ENCODE measurements at places on chromosomes 7 and 10.

DNA sequence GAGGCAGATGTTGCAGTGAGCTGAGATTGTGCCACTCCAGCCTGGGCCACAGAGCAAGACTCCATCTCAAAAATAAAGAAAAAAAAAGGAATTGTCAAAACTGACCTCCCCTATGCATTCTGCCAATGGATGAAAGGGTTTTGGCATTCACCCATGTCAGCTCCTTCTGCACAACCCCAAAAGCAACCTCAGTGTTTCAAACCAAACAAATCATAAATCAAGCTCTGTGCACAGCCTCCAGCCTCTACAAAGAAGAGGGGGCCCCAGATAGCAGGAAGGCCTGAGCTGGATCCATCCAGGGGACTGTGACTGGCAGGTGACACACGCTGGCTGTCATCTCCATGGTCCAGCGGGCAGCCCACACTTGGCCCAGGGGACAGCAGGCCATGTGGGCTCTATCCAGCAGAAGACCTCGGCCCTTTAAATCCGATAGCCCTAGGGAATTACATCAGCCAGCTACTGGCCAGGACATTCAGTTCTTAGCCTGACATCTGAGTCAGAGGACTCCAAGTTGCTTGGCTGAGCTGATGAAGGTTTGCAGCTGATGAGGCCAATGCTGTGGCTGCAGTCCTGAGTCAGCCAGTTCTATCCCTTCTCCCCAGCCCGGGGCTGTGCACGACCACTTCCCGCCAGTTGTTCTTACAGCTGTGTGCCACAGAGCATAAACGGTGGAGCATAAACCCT, 52.0 kb upstream of the FIGNL1 start:
- DNase-seq, result no peak

GRCh38 chr10:86732771-86733170, 23.6 kb upstream of the BMPR1A start:
- no peak for DNase-seq

- no peak for DNase-seq
Observed at GRCh38 chr10:5971886-5972285, 5.5 kb downstream of the IL15RA start.

DNA sequence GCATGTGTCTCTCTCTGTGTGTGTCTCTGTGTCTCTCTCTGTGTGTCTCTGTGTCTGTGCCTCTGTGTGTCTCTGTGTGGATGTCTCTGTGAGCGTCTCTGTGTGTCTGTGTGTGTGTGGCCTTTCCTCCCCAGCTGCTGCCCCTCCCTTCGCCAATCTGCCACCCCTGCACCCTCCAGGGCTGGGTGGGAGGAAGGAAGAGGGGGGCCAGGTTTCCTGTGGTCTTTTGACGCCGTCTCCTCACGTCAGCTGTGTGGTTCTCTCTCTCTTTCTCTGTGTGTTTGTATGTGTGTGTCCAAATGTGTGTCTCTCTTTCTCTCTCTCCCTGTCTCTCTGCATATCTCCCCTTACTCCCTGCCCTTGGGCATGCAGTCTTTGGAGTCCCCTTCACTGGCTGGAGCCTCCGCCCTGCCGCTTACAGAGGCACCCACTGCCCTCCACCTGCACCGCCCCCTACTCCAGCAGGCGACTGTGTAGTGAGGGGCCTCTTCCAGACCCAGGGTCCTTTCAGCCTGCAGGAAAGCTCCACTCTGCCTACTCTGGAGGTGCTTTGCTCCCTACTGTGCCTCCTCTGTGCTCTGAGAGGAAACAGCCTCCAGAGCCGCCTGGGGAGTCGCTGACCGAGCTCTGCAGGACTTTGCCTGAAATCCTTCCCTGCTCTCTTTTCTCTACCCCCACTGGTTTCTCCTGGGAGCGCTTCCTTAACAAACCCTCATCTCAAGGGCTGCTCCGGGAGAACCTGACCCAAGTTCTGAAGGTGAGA, 44.2 kb upstream of the C10orf71 start:
- DNase-seq, result no peak

GRCh38 chr7:117134889-117135552, 181.7 kb downstream of the ST7 start:
- no peak for DNase-seq

- DNase-seq, result no peak
Observed at GRCh38 chr7:44959433-44959951, 19.3 kb downstream of the MYO1G start.

DNA sequence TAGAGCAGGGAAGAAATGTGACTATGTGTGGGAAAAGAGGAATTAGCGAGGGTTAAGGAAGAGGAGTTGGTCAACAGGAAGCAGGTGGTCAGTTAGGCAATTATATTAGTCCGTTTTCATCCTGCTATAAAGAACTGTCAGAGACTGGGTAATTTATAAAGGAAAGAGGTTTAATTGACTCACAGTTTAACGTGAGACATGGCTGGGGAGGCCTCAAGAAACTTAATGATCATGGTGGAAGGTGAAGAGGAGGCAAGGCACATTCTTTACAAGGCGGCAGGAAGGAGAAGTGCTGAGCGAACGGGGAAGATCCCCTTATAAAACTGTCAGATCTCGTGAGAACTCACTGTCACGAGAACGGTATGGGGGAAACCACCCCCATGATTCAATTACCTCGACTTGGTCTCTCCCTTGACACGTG, 35.0 kb downstream of the RAMP3 start:
- DNase-seq, result no peak

DNA sequence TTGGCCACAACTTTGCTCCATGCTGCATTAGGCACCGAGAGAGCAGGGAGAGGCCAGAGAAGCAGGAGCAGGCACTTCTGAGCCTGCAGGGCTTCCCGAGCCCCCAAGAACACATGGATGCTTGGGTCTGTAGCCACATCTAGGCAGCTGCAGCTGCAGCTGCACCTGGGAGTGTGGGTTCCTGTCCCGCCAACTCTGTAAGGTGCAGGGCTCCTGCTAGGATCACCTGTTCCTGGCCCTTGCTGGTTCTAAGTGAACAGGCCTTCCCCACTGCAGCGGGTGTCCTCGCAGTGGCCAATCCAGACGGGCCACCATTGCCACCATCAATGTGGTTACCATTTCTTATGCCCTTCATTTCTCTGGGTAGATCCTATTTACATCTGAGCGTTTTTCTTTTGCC, 330.3 kb downstream of the AUTS2 start:
- DNase-seq, result no peak

- no peak for DNase-seq
Observed at GRCh38 chr10:122243550-122243949, 27.5 kb upstream of the BTBD16 start.

- DNase-seq, result no peak
Observed at GRCh38 chr10:78772986-78773530, 295.7 kb upstream of the ZMIZ1 start.

GRCh38 chr10:24974976-24975375, 22.6 kb upstream of the PRTFDC1 start:
- no peak for DNase-seq

GRCh38 chr10:1293157-1293556, 237.0 kb downstream of the WDR37 start:
- DNase-seq, result no peak

GRCh38 chr7:20249376-20249775, 32.2 kb upstream of the MACC1 start:
- DNase-seq, result no peak

- DNase-seq, result no peak
Observed at GRCh38 chr10:125080984-125081383, 79.4 kb downstream of the CTBP2 start.

DNA sequence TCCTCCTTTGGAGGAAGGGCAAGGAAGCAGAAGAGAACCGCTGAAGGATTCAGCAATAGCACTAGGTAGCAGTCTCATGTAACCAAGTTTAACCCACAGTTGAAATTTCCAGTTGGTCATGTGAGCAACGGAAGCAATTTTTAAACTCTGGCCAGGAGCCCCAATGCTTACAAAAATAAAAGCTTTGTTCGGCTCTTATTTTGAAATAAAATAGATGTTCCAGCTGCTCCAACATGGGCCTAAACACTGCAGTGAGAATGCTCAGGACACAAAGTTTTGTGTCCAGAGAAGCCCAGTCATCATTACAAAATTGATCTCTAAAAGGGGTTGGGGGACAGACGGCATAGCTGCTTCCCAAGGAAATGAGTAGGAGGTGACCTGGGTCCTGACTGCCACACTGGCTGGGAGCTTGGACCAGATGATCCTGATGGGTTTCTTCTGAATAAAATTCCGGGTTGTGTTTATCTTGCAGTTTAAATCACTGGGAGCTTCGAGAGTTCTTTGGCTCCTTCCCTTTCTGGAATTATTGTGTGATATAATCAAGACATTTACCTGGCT, 452 bp upstream of the TMEM140 start:
- no peak for DNase-seq

DNA sequence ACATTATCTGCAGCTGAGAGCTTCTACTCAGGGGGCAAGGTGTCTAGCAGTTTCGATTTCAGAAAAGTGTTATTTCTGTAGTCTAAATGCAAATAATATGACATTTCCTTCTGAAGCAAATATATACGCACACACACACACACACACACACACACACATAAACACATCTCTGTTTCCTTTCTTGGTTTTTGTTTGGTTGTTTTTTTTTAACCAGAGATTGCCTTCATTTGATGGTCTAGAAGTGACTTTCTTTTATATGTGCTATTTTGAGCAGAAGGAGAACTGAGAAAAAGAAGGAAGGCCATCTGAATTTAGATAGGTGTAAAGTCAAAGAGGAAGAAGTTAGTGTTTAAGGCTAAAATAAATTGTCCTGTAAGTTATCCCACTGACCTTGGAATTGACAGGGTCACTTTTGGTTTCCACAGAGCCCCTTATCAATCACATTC, 142.2 kb downstream of the TRIL start:
- DNase-seq, result no peak

DNA sequence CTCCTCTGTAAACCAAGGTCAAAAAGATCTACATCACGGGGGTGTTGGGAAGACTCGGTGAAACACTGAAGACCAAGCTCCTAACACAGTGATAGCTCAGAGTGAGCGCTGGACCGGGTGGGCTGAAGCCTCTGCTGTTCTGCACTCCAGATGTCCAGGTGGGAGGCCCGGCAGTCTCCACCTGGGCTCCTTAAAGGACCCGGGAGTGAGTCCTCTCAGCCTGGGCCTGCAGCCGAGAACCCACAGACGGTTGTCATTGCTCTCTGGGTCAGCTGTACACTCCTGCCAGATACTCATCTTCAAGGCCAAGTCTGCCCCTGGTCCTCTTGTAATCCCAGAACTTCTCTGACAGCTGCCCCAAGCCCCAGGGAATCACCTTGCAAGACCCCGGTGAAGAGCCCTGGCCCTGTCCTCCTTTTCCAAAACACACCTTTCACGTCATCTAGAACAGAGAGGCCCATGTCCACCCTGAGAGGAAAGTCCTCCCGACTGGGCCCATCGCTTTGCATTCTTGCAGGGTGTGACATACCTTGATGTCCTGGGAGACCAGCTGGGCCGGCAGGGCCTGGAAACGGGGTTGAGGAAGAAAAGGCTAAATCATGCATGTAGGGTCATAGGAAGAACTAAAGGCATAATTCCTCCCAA, 43.7 kb downstream of the COL17A1 start:
- DNase-seq, result no peak

GRCh38 chr10:91124016-91124415, 96.4 kb upstream of the PCGF5 start:
- DNase-seq, result no peak

GRCh38 chr7:121557034-121557892, 161.2 kb upstream of the FAM3C start:
- DNase-seq, result no peak

DNA sequence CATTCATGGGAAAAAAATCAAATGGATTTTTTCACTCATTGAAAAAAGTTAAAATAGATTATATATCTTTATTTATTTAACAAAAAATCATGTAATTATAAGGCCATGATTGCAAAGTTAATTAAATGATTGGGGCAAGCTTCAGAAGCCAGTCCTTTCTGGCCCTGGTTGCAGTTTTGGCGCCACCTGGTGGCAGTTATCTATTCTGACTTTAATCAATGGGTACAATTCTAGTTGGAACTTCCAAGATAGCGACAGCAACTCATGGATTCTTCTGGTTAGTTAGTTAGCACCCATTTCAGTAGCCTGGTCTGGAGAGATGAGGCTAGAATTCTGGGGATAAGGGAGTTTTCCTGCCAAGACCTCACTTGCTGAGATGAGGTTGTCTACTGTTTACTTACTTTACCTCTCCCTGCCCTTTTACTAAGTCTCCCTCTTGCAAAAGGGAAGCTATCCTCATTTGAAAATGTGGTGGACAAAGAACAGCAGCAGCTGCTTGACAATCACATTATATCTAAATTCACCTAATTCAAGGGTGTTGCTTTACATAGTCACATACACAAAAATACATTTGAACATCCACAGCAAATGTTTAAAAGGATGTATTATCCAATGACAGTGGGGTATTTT, 42.3 kb downstream of the NOC3L start:
- DNase-seq, result peak; percentile 54

GRCh38 chr7:80379034-80379982, 132.6 kb downstream of the GNAT3 start:
- no peak for DNase-seq

GRCh38 chr7:99331002-99331401, 5.3 kb downstream of the ARPC1A start:
- no peak for DNase-seq

- no peak for DNase-seq
Observed at GRCh38 chr10:127536972-127537760, 11.9 kb upstream of the NPS start.

DNA sequence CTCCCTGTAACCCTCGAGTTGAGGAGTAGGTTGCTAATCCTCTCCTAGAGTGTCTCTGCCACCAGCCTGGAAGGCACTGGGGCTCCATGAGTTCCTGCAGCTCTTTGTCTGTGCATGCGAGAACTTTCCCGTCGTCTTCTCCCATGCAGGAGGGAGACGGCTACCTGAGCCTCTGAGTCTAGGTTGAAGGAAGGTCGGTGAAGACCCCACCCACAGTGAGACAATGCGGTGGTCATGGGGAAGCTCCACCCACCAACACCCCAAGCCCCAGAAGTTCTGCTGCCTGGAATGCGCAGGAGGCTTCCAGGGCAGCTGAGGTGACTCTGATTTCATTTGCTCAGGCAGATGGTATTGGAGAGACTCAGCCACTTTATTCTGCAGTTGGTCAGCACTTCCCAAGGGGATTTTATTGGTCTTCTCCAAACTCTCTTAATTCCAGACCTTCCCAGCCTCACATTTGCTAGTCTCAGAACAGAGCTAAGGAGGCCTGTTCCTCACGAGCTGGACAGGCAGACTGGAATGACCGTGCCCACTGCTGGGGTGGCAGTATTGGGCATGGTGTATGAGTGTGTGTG, 36.5 kb downstream of the PTPRE start:
- no peak for DNase-seq

DNA sequence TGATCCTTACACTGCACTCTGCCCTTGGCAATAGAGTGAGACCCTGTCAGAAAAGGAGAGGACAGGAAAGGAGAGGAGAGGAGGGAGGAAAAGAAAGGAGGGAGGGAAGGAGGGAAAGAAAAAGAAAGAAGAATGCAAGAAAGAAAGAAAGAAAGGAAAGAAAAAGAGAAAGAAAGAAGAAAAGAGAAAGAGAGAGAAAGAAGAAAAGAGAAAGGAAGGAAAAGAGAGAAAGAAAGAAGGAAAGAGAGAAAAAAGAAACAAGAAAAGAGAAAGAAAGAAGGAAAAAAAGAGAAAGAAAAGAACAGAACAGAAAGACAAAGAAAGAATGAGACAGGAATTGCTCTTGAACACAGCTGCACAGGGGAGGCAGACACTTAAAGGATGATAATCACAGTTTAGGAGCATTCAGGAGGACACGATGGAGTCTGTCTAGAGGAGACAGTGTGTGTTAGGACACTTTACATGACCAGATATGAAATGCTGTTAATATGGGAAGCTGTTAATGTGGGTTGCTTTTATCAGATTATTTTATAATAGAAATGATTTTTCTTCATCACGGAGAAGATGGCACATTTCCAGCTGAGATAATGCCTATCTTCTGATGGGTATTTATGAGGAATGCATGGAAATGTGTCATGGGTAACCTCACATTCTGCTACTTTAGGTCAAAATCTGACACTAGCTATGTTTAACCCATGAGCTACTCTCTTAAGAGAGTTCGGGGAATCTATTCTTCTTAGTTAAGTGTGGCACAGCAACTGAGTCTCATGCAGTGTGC, 160.5 kb downstream of the BAMBI start:
- no peak for DNase-seq
